ENCODE measurements at places on chromosomes 6 and 20.

DNA sequence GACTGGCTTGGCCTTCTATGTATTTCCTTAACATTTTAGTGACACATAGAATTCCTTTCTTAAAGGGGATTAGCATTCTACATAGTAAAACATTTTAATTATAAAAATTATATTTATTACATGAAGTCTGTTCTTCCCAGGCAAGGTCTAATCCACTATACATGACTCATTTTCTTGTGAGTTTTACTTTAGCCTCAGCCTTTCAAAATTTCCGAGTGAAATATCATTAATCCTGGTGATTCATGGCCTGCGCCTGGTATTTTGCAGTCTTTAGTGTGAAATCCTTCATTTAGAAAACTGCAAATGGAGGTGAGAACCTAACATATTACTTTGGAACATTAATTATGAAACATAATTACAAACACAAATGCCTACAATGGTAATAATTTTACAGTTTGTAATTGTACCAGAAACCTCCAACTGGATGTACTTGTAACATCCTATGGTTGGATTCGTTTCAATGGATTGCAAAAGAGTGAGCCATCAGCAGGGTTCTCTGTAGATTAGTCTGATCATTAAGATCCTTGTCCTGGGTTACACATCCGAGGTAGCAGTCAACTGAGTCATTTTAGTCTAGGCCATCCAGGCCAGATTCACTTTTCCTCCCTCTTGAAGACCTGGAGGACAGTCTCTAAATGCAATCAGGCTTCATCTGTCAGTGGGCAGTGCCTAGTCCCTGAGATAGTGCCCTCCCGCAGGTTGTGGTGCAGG is 272.0 kb downstream of the PACRG start:
- no peak for DNase-seq

GRCh38 chr6:2877057-2877882 is 25.8 kb downstream of the SERPINB9 start:
- DNase-seq: no peak

DNA sequence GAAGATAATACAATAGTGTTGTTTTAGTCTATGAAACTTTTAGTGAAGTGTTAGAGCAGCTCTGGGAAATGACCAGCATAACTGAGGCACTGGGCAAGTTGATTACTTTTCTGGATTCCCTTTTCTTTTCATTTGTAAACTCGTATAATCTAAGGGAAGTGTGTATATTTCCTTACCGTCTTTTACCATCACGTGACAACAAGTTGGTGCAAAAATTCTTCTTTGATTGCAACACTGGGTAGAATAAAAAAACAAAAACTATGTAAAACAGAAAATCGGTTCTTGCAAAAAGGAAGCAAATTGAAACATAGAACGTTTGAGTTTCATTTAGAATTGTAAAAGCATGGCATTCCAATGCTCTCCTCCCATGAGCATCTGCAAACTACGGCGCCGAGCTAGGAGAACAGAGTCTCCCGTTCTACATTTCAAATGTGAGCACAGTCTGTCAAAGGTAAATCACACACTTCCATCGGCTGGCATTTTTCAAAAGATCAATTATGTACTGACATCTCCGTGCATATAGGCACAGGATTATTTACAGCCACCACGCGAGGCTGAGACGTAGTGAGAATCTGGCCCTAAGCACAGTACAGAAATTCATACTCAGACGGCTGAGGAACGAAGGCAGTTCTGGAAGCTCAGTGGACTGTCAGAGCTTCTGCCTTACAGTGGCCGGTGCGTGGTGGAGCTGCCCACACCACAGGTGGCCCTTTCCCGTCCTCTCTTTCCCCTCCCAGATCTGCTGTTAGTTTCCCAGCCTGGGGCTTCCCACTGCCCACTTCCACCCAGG is 314.0 kb downstream of the BMP7 start:
- no peak for DNase-seq

DNA sequence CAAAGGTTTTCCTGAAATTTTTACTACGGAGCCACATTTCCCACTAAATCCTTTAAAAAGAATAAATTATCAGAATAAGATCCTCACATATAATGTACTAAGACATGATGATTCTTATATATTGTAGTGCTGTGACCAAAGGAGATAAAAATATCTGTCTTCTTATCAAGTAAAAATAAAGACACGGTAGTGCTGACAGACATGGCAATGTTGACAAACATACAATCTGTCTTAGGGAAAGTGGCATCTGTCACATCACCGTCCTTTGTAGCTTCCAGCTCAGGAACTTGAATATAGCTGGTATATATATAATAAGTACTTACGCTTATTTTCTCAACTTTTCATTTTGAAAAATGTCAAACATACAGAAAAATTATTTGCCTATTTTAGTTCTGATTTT is 66.8 kb downstream of the NUDT3 start:
- no peak for DNase-seq

DNA sequence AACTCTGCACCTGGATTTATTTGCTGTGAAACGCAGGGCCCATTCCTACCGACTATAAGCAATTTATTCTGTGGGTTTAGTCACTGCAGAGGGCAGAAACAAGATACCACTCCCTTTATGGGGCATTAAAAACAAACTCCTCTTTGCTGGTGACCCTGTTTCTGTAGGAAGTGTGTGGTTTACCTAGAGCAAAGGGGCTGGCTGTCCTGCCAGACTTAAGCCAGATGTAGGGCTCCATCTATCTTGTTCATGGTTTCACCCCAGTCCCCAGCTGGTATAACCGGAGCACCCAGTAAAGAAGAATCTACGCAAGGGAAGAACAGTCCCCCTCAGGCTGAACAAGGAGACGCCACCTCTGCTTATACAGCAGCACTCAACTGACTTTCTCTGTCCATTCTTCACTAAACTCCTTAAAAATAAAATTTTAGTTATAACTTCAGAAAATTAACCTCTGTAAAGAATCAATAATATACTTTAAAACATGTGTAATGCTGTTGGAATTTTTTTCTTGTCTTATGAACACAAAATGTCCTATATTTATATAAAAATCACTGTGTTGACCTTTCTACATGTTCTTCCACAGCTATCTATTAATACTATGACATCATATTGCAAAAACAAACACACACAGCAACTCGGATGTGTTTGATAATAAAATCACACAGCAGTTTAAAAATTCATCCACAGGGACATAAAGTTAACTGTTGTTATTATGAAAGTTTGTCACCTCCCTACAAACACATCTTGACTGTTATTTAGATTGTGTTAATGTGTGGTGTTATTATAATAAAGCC is 126.1 kb upstream of the RPS6KA2 start:
- no peak for DNase-seq

- DNase-seq: peak; percentile 70
Measured at GRCh38 chr6:135880066-135880972, 28.8 kb downstream of the PDE7B start.

- DNase-seq: no peak
Measured at GRCh38 chr6:70758883-70759282, 91.2 kb downstream of the SMAP1 start.

GRCh38 chr6:7053125-7053774 is 54.5 kb upstream of the RREB1 start:
- DNase-seq: no peak

- DNase-seq: no peak
Measured at GRCh38 chr6:25217829-25218228, 61.3 kb upstream of the CARMIL1 start.

- no peak for DNase-seq
Measured at GRCh38 chr6:127195833-127196232, 70.8 kb upstream of the RNF146 start.

- peak; percentile 77 for DNase-seq
Measured at GRCh38 chr6:11324453-11325015, 92.1 kb upstream of the NEDD9 start.

DNA sequence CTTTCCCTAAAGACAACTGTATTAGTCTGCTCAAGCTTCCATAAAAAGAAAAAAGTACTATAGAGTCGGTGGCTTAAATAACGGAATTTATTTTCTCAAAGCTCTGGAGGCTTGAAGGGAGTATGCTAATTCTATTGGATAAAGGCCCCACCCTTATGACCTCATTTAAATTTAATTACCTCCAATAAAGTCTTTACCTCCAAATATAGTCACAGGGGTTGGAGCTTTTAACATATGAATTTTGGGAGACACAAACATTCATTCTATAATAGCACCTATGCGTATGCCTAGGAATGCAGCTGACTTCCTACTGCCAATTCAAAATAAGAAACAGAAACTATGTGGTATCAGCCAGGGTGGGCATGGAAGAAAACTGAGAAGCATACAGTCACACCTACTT is 25.4 kb downstream of the KIAA0319 start:
- no peak for DNase-seq

DNA sequence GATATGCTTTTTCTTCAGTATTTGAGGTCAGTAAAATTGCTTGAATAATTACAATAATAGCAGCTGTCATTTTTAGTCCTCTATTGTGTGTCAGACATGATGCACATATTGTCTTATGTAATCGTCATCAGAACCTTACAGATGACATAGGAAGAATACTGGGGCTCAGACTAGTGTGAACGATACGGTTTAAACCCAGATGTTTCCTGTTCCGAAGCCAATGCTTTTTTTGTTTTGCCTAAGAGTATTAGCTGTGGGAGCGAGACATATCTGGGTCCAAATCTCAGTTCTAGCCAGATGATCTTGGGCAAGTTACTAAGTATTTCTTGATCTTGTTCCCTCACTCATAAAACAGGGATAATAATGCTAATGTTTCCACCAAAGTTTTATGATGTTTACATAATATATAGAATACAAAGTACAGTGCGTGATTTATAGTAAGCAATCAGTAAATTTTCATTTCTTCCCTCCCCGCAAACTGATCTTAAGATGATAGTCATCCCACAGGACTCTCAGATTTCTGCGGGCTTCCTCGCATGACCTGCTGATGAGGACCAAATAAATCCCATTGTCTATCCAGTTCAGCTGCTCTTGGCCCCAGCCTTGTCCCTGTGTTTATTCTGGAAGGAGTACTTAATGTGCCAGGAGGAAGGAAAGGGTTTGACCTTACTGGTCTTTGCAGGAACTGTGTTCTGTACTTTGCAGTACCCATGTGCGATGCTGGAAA is 98.2 kb downstream of the CAP2 start:
- no peak for DNase-seq

DNA sequence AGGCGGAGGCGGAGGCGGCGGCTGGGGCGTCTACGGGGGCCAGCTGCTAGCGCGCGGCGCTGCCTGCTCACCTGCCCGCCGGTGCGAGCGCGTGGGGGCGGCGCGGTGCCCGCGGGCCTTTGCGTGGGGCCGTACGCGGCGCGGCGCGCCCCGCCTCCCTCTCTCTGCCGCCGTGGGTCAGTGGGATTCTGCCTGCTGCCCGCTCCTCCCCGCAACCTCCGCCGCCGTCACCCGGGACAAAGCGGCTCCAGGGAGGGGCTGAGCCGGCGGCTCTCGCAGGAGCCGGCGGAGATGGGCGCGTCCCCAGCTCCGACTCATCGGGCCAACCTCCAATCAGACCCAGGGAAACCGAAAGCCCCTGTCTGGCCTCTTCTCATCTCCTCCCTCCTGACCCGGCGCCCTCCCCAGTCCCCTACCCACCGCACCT is at the start of gene RCAN2:
RCAN2 (minus strand) TSS at position 249 of the 427 bp plus-strand sequence.
- DNase-seq: no peak

DNA sequence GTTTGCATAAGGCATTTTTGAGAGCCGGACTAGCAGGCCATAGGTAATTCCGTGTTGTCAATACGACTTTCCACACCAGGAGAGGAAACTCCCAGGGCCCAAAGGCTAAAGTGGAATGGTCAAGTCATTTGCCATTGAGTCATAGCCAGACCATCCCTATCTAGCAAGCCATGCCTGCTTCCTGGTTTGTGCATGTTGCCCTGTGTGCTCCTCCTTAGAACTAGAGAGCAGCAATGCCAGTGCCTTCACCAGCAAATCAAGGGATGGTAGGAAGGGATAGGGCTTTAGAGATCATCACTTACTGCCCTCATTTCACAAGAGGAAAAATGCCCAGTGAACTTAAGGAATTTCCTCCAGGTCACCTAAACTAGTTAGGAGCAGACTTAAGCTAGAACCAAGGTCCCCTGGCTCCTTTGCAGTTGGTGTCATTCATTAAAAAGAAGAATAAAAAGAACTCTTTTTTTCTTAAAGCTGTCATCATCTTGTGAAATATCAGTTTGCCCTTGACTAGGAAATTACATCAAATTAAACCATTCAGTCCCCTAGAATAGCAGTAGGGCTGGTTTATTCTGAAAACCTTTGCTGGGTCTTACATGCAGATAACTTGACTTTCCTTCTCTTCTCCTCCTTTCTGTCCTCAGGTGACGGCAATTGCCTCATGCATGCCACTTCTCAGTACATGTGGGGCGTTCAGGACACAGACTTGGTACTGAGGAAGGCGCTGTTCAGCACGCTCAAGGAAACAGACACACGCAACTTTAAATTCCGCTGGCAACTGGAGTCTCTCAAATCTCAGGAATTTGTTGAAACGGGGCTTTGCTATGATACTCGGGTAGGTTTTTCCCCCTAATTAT is 7.4 kb downstream of the TNFAIP3 start:
- no peak for DNase-seq

DNA sequence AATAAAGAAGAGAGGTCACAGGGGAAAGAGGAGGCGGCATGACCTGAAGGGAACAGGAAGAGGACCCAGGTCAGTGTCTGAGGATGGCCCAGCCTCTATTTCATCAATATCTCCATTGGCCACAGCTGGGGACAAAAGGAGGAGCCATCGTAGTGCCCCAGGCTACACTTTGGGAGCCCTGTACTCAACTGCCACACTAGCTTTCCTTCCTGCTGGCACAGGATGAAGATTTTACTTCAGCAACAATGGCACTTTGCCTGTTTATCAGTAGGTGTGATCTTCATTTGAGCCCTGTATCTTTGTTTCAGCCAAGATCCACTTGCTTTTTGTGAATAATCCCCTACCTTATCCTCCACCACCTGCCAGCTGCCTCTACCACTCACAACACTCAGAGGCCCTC is 35.4 kb upstream of the RCAN2 start:
- no peak for DNase-seq

DNA sequence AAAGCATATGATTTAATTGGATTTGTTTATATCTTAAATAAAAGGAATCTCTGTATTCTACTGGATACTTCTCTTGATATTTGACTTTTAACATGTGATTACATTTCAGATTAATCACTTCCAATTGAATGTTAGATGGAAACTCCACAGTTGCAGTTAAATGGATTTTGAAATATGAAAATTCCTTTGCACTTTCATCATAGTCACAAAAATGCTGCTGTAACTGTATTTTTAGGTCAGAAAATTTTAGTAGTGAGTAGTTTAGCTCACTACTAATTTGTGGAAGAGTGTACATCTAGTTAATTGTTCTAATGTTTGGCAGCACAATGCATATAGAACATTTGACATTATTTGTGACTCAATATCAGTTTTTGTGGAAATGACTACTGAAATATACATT is 26.8 kb downstream of the PTCHD4 start:
- no peak for DNase-seq

- DNase-seq: no peak
Measured at GRCh38 chr20:58921564-58921963, 59.5 kb upstream of the NELFCD start.

- DNase-seq: no peak
Measured at GRCh38 chr20:51348876-51349275, 193.6 kb downstream of the NFATC2 start.

GRCh38 chr6:156876302-156876701 is 99.1 kb downstream of the ARID1B start:
- no peak for DNase-seq

GRCh38 chr20:35254448-35254999 is 23.4 kb downstream of the MMP24OS start:
- DNase-seq: no peak
